Mesothelial cell of epicardium (in vitro differentiated cells): ENCODE measurements at places on chromosomes 1 and 21. TPM values are rescaled to one million over a fixed set of nuclear protein-coding genes. Genes with fewer than 3 reads are reported as not detected.

DNA sequence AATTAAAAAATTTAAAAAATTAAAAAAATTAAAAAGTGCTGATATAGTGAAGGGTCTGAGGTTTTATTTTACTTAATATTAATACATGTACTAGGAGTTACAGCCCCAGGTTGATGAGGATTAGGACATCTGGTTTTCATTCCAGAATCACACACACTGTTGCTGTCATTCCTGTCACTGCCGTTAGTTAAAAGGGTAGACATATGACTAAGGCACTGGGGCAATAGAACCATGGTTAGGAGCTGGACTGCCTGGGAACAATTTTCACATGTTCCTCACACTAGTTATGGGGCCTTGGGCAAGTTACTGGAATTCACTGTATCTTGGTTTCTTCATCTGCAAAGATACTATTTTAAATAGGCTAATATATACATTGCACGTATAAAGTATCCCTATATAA lies 191.8 kb upstream of the DPYD start:
- DNase-seq, result no peak

GRCh38 chr1:228450200-228450599 lies 33.5 kb upstream of the TRIM17 start:
- DNase-seq, result no peak

GRCh38 chr1:76086597-76086996 lies 12.1 kb downstream of the ST6GALNAC3 start:
- no peak for DNase-seq

Gene GNAT2
- total RNA-seq, result 0.36 TPM in 1 of 3 replicates, not detected in the others

Gene NSUN4
- total RNA-seq, result 21.0 to 24.2 TPM (median 23.5 TPM) in 3 replicates

Gene KCNA3
- total RNA-seq, result 0.29 to 0.45 TPM (median 0.34 TPM) in 3 replicates
